Activated naive CD8-positive, alpha-beta T cell treated with anti-CD3 and anti-CD28 coated beads for 36 hours (primary cell): ENCODE measurements at places on chromosomes 11 and 22. TPM values are rescaled to one million over a fixed set of nuclear protein-coding genes. Genes with fewer than 3 reads are reported as not detected.

- H3K4me3 ChIP-seq: no peak overlapping the region
- H3K36me3 ChIP-seq: no peaks in the 10 kb centered on the region
- H3K4me1 ChIP-seq: no peaks in the 10 kb centered on the region
- peaks cover 14% of the 10 kb centered on the region for H3K27me3 ChIP-seq
- no peak for DNase-seq
These were observed 7.0 kb upstream of the CEP126 start for GRCh38 chr11:101907815-101908214.

DNA sequence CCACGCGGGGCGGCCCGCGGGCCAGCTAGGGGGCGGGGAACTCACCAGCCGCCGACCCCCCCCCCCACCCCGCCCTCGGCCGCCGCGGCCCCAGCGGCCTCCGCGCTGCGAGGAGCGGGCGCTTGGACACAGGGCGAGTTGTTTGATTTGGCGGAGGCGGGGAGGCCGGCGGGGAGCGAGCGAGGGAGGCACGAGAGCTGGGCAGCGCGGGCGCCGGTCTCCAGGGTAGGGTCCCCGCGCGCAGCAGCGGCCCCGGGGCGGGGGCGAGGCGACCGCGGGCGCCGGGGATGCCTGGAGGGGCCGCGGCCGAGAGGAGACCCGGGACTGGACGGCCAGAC, 64.4 kb downstream of the NAV2 start:
- no peaks in the 10 kb centered on the region for H3K36me3 ChIP-seq
- H3K27me3 ChIP-seq: peaks cover 64% of the 10 kb centered on the region
- H3K4me1 ChIP-seq: peaks cover 11% of the 10 kb centered on the region

DNA sequence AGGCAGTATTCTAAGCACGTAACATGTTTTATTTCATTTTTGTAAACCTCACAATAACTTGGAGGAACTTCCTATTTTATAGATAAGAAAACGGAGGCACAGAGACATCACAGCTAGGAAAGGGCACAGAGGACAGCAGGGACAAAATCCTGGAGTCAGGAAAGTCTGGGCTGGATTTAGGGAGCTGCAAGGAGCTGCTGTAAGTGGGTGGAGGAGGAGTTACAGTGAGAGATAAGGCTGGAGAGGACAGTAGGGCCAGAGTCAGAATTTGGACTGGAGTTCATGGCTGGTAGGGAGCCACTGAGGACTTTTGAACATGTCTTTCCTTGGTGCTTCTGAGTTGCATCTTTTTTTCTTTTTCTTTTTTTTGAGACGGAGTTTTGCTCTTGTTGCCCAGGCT, 32.2 kb upstream of the PTPRJ start:
- peaks cover 2% of the 10 kb centered on the region for H3K36me3 ChIP-seq
- no peak overlapping the region for H3K27ac ChIP-seq
- DNase-seq: no peak
- H3K27me3 ChIP-seq: no peaks in the 10 kb centered on the region
- peaks cover 27% of the 10 kb centered on the region for H3K4me1 ChIP-seq

GRCh38 chr11:77353131-77353530, 51.6 kb upstream of the GDPD4 start:
- no peak for DNase-seq
- H3K27ac ChIP-seq: no peak overlapping the region
- peaks cover 4% of the 10 kb centered on the region for H3K4me1 ChIP-seq
- H3K4me3 ChIP-seq: no peak overlapping the region

GRCh38 chr11:95248666-95249467, 17.9 kb upstream of the SESN3 start:
- no peak overlapping the region for H3K27ac ChIP-seq
- H3K36me3 ChIP-seq: no peaks in the 10 kb centered on the region
- H3K27me3 ChIP-seq: peaks cover 3% of the 10 kb centered on the region

DNA sequence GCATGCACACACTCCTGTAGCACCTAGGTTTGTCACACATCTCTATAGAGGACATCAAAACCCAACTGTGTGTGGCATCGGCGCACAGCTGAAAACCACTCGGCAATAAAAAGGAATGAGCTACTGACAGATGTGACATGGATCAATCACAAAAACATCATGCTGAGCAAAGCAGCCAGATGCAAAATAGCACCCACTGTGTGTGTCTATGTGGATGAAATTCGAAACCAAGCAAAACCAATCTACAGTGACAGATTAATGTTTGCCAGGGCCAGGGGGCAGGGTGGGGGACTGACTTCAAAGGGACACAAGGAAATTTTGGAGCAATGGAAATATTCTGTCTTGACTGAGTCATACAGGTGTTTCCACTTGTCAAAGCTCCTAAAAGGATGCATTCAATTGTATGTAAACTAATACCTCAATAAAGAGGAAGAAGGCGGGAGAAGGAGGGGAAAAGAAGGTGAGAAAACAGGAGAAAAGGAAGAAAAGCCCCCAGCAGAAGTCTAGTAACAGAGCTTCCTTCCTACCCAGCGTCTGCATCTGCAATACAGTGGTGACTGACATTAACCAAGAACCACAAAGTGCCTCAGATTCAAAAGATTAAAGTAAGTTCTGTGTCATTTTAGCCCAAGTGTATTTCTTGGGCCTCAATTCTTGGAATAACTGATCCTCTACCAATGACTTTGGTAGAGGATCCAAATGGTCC, 49.8 kb downstream of the PACSIN2 start:
- H3K36me3 ChIP-seq: peaks cover 22% of the 10 kb centered on the region
- peak overlapping the region; percentile 14 for H3K4me3 ChIP-seq
- no peaks in the 10 kb centered on the region for H3K27me3 ChIP-seq
- H3K27ac ChIP-seq: peak overlapping the region; percentile 90
- peak; percentile 63 for DNase-seq
- peaks cover 71% of the 10 kb centered on the region for H3K4me1 ChIP-seq

GRCh38 chr11:35796562-35796961, 134.0 kb downstream of the TRIM44 start:
- H3K4me1 ChIP-seq: peaks cover 27% of the 10 kb centered on the region
- no peak overlapping the region for H3K4me3 ChIP-seq
- peaks cover 30% of the 10 kb centered on the region for H3K36me3 ChIP-seq
- H3K27ac ChIP-seq: no peak overlapping the region
- no peaks in the 10 kb centered on the region for H3K27me3 ChIP-seq

- no peak overlapping the region for H3K4me3 ChIP-seq
- no peak overlapping the region for H3K27ac ChIP-seq
- H3K36me3 ChIP-seq: no peaks in the 10 kb centered on the region
- H3K27me3 ChIP-seq: no peaks in the 10 kb centered on the region
- H3K4me1 ChIP-seq: peaks cover 8% of the 10 kb centered on the region
- DNase-seq: no peak
These were observed 27.5 kb upstream of the POU2AF1 start for GRCh38 chr11:111406589-111406988.

DNA sequence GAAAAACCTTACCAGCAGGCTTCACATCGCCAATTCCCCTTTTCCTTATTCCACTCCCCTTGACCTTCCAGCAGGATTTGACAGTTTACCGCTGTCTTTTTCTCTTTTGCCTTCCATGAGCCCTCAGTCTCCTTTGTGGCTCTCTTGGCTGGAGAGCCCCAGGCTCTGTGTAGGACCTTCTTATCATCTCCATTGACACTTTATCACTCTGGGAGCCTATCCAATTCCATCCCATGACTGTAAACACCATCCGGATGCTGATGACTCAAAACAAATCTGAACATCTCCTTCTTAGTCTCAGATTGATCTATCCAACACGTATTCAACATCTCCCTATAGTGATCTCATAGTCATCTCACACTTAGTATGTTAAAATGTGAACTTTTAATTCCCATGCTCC, 36.0 kb downstream of the HTR3A start:
- H3K27ac ChIP-seq: no peak overlapping the region
- peaks cover 6% of the 10 kb centered on the region for H3K4me1 ChIP-seq

ROBO4 gene
- total RNA-seq: not detected

DCDC1 gene
- 0.14 TPM for total RNA-seq

SIDT2 gene
- 8.0 TPM for total RNA-seq

MYBPC3 gene
- not detected for total RNA-seq
